Left hindlimb (tissue), 1 donor: ENCODE measurements at places on chromosomes 5 and 9.
A peak's percentile ranks its signal among the peaks of the same experiment; 100 is the strongest.

GRCh38 chr9:99823681-99824377 lies 2.1 kb downstream of the NR4A3 start:
- DNase-seq, result peak; percentile 58

- DNase-seq, result peak; percentile 84
Observed at GRCh38 chr9:78296201-78296892, 578 bp upstream of the PSAT1 start.

- no peak for DNase-seq
Observed at GRCh38 chr5:29089591-29090130, 2051.3 kb upstream of the CDH9 start.

DNA sequence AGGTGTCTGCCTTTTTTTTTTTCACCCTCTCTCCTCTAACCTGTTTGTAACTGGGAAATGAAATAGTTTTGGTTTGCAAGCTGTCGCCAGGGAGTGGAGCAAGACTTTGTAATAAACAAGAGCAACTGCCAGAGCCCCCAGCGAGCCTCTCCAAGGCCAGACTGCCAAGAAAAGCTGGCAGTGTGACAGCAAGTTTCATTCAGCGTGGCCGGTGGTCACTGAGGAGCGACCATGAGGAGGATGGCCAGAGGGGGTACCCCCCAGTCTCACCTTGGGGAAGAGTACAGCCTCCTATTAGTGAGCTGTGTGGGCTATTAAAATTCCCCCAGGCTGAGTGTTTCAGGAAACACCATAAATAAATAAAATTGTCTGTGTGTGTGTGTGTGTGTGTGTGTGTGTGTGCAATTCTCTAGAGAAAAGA lies 49.9 kb downstream of the ZFAND5 start:
- peak; percentile 77 for DNase-seq

DNA sequence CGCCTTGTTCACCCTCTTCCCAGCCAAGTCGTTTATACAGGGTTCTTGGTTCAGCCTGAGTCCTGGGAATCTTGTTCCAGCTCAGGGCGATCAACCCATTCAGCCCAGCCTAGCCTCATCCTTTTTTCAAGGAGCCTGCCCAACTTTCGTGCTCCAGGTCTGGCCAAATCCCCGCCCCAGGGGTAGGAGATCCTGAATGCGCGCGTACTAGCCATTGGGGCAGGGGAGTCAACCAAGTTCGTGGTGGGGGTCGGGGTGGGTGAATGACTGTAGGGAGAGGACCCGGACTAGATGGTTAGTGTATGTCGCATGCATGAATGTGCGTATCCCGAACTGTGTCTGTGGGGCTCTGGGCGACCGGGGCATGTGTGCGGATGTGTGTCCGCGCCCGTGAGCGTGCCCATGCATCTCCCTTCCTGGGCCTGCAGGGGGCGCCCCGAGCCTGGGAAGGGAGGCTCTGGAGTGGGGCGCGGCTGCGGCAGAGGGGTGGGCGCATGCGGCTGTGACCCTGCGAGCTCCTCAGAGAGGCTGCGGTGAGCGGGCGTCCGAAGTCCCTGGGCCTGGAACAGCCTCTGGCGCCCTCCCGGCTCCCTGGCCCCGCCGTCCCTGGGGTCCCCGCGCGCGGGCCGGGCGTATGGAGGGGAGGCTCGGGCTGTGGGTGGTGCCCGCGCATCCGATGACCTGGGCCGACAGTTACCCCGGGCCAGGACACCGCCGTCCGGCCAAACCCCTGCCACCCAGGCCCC lies 8.7 kb downstream of the CCL21 start:
- DNase-seq, result peak; percentile 77

DNA sequence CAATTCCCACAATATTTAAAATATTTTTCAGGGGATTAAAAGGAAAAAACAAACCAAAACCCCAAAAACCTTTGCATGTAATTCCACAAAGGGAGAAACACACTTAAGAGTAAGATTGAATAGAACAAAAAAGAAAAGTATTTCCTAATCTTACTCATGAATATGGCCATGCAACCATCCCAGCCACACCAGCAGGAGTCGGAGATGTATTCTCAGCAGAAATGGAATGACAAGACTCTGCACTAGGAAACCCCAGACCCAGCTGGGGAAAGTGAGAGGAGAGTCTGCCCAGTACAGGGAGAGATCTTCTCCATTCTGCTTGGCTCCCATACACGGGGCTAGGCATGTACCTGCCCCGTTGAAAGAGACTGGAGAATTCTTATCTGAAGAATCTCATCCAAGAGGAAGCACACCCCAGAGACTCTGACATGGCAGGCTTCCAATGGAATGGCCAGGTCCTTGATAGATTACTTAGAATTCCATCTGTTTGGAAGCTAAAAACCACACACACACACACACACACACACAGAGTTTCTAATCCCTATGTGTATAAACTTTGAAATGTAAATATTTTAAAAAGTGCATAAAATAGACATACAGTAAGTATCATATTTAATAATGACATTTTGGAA lies 118.8 kb downstream of the GADD45G start:
- no peak for DNase-seq

- DNase-seq, result no peak
Observed at GRCh38 chr9:128103589-128103962, 24.0 kb downstream of the PTGES2 start.

DNA sequence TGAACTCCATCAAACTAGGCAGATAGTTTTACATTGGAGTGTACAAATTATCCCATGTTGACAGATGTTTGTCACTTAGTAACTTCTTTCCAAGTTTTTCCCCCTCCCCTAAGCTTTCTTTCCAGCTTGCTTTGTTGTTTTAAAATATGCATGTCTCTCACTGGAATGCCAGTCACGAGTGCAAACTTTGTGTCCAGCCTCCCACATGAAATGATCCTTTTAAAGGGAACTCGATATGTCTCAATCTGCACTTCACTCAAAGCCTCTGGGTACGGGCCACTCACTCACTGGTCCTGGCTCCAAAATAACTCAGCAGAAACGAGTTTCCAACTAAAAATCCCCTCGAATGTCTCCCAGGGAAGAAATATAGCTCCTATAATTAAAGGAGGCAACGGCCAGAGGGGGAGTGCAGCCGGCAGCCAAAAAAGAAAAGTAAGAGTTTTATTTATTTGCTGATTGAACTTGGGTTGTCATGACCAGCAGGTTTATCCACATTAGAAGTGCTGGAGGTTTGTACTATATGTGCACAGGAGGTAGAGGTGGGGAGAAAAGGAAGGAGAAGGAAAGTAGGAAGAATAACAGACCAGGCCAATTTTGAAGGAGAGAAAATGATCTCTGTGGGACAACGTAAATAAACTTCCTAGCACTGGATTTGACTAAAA lies 17.5 kb downstream of the NR2F1 start:
- DNase-seq, result no peak

- DNase-seq, result no peak
Observed at GRCh38 chr5:124952566-124952965, 206.1 kb upstream of the ZNF608 start.

DNA sequence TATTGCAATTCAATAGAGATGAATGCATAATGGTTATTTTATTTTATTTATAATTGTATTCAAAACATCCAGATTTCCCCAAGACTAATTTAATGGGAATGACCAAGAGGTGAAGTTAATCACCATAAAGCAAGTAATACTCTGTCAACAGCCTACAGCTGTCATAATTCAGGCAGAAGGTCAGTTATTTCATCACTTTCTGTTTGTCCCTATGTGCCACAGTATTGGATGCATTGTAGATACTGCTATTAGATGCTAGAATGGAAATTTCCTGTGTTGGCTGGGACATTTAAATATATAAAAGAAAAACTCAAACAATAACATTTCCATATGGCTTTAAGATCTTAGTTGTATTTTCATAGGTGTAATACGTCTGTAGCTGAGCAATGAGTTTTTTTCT lies 56.7 kb upstream of the MINAR2 start:
- DNase-seq, result no peak

DNA sequence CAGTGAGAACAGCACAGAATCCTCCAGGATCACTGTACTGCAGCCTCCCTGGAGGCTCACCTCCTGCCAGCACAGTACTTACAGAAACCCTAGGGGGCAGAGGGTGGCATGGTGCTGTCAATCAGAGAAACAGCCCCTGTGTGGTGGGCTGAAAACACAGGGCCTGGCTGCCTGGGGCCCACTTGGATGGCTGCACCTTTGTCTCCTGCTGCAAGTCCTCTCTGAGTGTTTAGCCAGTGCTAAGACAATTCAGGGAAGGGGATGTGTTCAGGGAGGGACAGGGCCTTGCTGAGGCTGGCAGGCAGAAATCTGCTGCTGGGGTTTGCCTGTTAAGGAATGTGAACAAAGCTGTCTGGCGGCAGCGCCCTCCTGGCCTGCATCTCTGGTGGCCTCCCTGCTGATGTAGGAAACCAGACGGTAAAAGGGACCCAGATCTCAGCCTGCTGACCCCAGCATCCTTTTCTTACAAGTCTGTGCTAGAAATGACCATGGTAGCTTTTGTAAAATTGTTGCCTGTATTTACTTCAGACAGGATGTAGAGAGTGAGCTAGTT lies 39.5 kb downstream of the PRRC2B start:
- no peak for DNase-seq

DNA sequence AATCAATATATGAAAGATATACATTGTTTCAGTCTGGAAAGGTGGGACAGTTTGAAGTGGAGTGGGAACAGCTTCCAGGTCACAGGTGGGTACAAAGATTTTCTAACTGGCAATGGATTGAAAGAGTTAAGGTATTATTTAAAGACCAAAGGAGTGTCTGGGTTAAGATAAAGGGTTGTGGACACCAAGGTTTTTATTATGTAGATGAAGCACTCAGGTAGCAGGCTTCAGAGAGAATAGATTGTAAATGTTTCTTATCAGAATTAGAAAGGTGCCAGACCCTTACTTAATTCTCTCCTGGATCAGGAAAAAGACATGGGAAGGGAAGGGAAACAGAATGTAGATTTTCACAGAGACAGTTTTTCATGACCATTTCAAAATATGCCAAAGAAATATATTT lies 1174.8 kb downstream of the MAT2B start:
- DNase-seq, result no peak

DNA sequence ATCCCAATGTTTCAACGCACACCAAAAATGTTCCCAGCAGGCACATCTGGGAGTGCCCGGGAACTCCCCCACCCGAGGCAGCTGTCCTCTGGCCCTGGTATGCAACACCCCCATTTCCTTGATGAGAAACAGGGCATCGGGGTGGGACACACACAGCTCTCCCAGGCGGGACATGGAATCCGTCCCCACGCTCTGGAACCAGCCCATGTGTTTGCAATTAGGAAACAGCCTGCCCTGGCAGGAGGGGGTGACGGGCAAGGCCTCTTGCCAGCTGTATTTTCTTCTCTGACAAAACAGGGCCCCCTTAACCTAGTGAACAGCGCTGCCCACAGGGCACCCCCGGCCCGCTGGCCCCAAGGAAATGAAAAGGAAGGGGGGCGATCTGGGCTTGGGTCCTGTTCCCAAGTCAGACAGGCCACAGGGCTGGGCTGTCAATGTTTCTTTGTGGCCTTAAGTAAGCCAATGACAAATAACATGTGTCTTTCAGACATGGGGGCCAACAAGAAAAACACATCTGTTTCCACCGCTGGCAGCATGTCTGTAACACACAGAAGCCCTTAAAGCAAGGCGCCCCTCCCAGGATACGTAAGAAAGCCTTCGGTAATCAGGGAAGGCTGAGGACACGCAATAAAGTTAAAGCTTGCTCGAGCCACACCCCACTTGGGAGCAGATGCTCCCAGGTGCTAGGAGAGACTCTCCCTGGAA lies 125.3 kb downstream of the ROR2 start:
- peak; percentile 68 for DNase-seq

- no peak for DNase-seq
Observed at GRCh38 chr5:108382784-108383330, 959 bp upstream of the FBXL17 start.

DNA sequence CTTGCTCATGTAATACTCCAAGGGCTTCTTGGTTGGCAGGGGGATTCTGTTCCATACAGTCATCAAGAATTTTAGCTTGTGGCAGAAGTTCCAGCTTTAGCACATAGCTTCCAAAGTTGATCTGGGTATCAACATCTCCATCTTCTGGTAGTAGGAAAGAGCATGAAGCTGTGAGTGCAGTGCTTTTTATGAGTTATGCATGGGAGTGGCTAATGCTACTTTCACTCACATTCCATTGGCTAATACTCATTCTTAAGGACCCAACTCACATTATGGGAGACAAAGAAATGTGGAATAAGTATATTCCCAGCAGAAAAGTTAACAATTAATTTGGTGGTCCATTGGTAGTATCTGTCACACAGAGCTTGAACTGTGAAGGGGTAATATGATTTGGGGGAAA lies 194.2 kb upstream of the CHD1 start:
- no peak for DNase-seq
